Stimulated activated CD4-positive, alpha-beta T cell treated with anti-CD3 and anti-CD28 coated beads, TNF-alpha, amount 100 ng/mL, for 24 hours (primary cell): ENCODE measurements at places on chromosomes 2 and 18.

- DNase-seq, result no peak
Observed at GRCh38 chr18:35368595-35368994, 8.5 kb downstream of the ZNF396 start.

DNA sequence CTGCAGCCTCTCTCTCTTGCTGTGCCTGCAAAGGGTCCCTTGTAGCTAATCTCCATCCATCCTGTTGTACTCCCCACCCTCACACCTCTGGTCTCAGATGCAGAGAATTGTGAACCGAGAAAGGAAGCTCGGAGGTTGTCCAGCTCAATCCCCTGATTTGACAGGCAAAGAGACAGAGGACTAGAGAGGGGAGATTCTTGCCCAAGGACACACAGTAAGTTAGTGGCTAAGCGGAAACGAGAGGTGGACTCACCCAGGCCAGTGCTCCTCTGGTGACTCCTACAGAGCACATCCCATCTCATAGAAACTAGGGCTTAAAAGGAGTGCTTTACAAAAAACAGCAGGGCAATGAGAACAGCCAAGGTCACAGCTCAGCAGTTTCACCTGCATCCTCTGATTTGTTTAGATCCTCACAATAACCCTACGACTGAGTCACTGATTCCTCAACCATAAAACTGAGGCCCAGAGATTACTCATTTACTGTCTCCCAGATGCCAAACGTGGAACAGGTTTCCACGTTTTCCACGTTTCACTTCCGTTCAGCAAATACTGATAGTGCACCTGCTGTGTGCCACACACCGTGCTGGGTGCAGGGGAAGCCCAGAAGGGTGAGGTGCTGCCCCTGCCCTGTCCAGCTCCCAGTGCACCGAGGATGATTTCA is 22.1 kb downstream of the EHD3 start:
- DNase-seq, result no peak

GRCh38 chr2:109560265-109560664 is 53.5 kb downstream of the SEPTIN10 start:
- no peak for DNase-seq

- DNase-seq, result no peak
Observed at GRCh38 chr2:33304032-33304864, 172.2 kb upstream of the RASGRP3 start.

DNA sequence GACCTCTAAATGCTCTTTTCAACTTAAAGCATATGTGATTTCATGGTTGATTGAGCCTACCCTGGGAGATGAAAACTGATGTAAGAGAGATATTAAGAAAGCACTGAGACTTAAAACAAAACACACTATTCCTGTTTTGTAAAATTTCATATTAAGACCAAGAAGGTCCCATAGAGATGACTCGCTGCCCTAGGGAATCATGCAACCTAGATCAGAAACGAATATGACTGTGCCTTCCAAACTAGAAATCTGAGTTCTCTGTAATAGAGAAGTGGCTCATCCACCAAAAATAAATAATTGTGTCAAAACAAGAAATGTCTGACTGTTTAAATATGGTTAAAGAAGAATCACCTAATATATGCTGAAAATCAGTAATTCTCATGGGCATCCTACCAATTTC is 776.8 kb upstream of the SOX11 start:
- no peak for DNase-seq

DNA sequence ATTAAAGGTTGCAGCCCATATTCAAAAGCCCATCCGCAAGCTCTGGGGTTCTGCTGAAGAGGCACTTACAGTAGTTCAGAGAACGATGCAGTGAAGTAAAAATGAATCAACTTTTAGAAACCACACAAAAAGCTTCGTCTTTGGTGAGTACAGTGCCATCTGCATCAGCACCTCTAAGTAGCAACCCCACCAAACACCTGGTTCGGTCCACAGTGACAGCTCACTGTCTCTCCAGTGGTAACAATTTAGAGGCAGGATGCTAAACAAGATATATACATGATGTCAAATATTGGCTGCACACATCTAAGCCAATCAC is 275.4 kb upstream of the TCF4 start:
- no peak for DNase-seq

DNA sequence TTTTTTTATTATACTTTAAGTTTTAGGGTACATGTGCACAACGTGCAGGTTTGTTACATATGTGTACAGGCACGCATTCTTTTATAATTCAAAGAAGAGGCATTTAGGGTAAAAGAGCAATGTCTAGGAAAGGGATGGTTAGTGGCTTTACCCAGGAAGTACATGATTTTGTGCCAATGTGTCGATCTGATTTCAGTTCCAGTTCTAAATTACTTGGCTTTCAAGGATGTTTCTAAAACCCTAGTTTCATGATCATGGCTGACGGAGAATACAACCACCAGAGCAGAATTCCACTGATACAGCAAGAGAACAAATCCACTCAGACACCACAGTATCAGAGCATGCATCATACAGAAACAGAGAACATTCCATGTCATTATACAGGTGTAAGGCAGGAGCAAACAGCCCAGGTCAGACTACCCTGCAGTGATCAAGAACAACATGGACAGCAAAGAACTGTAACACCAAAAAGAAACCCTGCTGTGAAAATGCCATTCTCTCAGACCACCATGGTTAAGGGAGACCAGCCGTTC is 116.7 kb upstream of the STK17B start:
- no peak for DNase-seq

- no peak for DNase-seq
Observed at GRCh38 chr18:30806823-30807222, 235.7 kb downstream of the DSC3 start.

DNA sequence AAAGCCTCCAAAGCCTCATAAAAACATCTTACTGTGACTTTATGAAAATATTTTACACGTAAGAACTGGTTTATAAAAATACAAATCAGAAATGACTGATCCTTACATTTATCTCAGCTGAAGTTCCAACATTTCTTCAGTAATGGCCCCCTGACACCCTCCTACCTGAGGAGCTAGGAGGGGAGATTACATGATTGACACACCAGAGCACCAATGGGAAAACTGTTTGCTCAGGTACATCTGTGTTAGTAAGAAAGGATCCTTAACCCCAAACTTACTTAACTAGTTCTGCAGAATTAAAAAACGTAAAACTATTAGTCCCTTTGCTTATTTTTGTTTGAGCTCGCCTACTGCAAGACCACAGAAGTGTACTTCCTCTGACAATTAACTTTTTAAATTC is 27.0 kb downstream of the ENOSF1 start:
- DNase-seq, result no peak

GRCh38 chr2:230929381-230930148 is 4.5 kb upstream of the GPR55 start:
- DNase-seq, result no peak

DNA sequence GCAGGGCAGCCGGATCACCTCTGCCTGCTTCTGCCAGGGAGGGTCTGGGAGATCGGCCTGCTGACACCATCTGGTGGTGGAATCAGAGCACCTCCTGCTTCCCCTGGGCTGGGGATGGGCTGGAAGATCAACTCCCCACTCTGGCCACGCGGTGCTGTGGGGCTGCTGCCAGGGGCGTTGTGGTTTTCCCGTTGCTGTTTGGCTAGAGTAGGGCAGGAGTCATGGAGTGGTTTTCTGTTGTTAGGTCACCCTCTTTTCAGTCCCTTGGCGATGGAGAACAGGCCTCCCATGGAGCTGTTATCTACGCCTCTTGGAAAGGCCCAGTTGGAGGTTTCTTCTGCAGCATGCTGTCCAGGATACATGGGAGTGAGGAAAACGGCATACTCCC is 15.2 kb downstream of the BCL2L11 start:
- DNase-seq, result no peak

- DNase-seq, result no peak
Observed at GRCh38 chr2:240165661-240166060, 25.2 kb upstream of the OTOS start.

DNA sequence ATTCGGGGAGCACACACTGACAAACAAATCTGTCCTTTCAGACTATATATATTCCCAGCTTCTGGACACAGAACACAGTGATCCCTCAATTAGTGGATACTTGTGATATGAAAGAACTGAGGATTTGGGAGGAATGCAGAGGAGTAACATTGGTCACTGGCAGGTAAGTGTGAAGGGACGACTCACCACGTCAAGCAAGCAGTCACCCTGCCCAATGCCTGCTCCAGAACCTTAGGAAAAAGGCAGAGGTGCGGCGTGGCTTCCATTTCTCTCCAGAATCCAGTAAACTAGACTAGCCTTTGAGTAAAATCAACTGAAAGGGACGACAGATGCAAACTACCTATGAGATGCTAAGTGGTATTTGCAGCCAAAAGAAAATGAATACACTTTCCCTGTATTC is 1.1 kb downstream of the CCDC93 start:
- DNase-seq, result no peak

GRCh38 chr2:240961910-240962299 is 36.5 kb upstream of the SNED1 start:
- DNase-seq, result no peak

GRCh38 chr2:165953306-165953654 is 296 bp downstream of the TTC21B start:
- no peak for DNase-seq

GRCh38 chr2:21059885-21060610 is 16.2 kb upstream of the APOB start:
- DNase-seq, result no peak

DNA sequence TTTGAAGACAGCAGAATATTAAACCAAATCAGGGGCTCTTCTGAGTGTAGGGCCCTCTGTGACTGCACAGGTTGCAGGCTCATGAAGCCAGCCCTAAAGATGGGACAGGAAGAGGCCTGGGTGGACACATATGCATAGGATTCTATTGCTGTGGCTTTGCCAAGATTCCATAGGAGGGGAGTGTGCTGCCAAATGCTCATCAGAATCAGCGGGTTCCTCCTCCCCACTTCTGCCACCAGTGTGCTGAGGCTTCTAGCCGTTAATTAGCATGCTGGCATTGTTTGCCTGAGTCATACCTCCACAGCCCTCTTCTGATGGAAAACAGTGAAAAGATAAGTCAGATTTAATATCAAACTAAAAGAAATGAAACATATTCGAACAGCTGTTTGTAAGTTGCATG is 103.9 kb upstream of the TMEFF2 start:
- no peak for DNase-seq

DNA sequence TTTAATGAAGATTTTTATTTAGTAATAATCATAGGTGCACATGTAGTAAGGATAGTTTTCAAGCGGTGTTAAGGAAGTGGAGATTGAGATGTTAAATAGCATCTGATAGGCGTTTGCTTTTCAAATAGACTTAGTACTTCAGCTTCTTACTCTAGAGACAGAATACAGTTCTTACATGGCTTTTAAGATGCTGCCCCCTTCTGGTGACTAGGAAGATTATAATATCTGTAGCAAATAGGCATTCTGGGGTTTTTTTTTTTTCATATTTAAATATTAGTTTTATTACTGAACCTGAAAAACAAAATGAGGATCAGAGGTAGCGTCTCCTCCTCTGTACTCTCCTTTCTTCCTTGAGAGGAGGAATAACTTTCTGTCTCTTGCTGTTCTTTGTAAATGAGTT is 100.2 kb downstream of the AGAP1 start:
- no peak for DNase-seq

DNA sequence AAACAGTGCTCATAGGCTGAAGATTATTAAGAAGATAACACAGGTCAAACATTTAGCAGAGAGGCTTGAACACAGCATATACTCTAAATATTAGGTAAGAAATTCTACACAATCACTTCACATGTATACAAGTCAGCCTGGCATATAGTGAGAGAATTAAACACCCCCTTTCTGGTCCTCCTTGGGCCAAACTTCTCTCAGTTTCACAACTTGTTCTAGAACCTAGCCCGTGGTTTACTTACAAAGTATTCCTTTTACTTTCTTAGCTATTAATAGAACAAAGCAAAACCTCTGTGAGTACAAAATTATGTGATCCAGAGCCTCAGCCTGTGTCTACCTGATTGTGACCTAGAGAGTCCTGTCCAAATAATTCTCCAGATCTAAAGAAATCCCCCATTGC is 562.8 kb downstream of the TNS1 start:
- no peak for DNase-seq
